Smooth muscle cell of bladder (primary cell): ENCODE measurements at places on chromosomes 7 and 10. TPM values are rescaled to one million over a fixed set of nuclear protein-coding genes. Genes with fewer than 3 reads are reported as not detected.

PALS2 gene
- 24.9 and 49.8 TPM in 2 replicates for total RNA-seq

CYP2C8 gene
- under 0.01 TPM in 1 of 2 replicates, not detected in the other for total RNA-seq

ZNF853 gene
- total RNA-seq: 0.57 and 1.8 TPM in 2 replicates

BHLHA15 gene
- total RNA-seq: 0.37 TPM in 1 of 2 replicates, not detected in the other

OPN4 gene
- not detected in 2 replicates for total RNA-seq

AMZ1 gene
- 0.28 TPM in 2 replicates for total RNA-seq

ATP6V0A4 gene
- total RNA-seq: 0.09 and 0.14 TPM in 2 replicates

CPXM2 gene
- 3.1 and 29.0 TPM in 2 replicates for total RNA-seq

MACC1 gene
- 0.92 and 1.4 TPM in 2 replicates for total RNA-seq

NACAD gene
- 0.71 and 0.83 TPM in 2 replicates for total RNA-seq

KCNH2 gene
- total RNA-seq: 0.83 and 1.7 TPM in 2 replicates

PRSS37 gene
- total RNA-seq: not detected in 2 replicates

CRHR2 gene
- total RNA-seq: not detected in 2 replicates

CNTNAP2 gene
- total RNA-seq: 0.09 TPM in 1 of 2 replicates, not detected in the other

TAS2R38 gene
- not detected in 2 replicates for total RNA-seq

CC2D2B gene
- total RNA-seq: 0.14 and 0.18 TPM in 2 replicates

SEMA3D gene
- 4.6 and 12.1 TPM in 2 replicates for total RNA-seq

AHCYL2 gene
- total RNA-seq: 6.3 and 8.1 TPM in 2 replicates

LIPN gene
- total RNA-seq: not detected in 2 replicates

OPN1SW gene
- total RNA-seq: not detected in 2 replicates

PFKFB3 gene
- total RNA-seq: 13.8 and 42.4 TPM in 2 replicates

NUP42 gene
- total RNA-seq: 20.2 and 26.9 TPM in 2 replicates

AVL9 gene
- total RNA-seq: 27.8 and 28.7 TPM in 2 replicates

C10orf90 gene
- total RNA-seq: under 0.01 TPM in 2 replicates

CACNA2D1 gene
- total RNA-seq: 90.3 and 108 TPM in 2 replicates

CAV2 gene
- 43.8 and 47.8 TPM in 2 replicates for total RNA-seq

DAGLB gene
- 11.1 and 15.5 TPM in 2 replicates for total RNA-seq

IQUB gene
- total RNA-seq: 0.28 and 0.43 TPM in 2 replicates
